ENCODE measurements at places on chromosomes 11 and 22.

- DNase-seq = no peak
Measured at GRCh38 chr22:31577711-31578110, 81.4 kb downstream of the SFI1 start.

DNA sequence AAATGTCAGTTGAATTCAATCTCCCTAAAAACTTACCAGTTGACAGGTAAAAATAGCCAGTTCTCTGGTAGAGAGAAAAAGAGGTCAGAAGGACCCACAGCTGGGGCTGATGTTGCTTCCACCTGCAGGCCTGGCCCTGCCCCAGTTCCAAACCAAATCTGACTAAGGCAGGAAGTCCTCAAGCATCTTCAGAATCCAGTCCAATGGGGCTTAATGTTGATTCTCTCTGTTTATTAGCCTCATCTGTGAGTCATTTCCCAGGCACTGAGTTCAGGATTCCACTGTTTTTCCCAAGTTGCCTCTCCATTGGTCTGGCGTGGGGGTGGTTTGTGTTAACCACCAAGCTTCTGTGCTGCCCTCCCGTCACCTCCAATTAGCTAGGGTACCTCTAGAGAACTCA is 601.8 kb downstream of the INSC start:
- no peak for DNase-seq

DNA sequence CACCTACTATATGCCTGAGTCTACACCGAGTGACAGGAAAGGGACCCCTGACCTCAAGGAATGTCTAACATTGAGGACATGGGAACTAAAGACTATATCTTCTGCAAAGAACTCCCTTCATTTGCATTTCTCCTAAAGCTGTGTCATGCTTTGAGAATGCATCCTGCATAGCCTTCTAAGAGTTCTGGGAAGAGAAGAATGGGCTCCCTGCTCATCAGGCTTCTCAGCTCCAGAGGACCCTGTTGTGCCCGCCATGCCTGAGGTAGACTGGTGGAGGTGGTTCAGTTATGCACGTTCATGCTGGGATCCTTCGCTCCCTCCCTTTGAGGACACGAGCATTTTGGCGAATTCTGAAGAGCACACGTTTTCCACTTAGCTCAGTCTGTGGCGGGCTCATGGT is 63.3 kb downstream of the GRIK4 start:
- DNase-seq = no peak

DNA sequence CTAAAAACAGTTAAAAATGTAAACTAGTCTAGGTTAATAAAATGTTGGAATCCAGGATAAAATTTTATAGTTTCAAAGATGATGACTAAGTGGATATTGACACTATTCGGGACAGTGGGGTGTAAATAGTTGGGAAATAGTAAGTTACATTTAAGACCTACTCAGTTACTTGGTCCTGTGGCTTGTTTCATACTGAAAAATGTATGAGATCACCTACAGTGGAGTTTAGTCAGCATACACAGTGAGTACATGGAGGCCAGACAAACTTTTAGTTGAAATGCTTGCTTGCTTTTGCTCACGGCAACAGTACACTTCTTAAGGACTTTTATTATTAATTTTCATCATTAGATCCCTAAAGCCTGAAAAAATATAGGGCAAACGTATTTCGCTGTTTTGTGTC is 16.1 kb downstream of the TRIM22 start:
- DNase-seq = no peak

DNA sequence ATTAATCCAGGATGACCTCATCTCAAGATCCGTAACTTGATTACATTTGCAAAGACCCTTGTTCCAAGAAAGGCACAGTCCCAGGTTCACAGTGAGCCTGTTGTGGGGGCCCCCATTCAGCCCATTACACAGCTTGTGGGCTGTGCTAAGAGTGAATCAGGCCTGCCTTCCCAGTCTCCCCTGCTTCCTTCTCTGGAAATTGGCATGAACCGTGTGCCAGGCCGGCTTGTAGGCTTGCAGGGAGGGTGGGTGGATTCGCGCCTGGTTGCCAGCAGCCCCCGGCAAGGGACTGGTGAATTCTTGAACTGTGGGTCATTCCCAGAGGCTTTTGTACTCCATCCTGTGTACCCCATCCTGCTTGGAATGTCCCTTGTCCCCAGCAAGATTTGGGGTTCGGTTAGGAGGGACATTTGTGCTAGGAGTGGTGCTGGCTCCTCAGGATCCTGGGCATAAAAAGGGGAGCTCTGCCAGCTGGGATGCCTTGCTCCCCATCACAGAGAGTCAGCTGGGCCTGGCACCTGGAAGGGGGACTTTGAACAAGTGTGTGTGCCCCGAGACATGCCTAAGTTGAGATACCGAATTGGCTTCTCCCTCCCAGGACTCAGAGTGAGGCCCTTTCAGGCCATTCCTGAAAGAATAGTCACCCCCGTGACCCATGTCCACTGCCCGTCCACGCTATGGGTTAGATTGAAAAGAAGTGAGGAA is 818.2 kb downstream of the BRD1 start:
- no peak for DNase-seq

DNA sequence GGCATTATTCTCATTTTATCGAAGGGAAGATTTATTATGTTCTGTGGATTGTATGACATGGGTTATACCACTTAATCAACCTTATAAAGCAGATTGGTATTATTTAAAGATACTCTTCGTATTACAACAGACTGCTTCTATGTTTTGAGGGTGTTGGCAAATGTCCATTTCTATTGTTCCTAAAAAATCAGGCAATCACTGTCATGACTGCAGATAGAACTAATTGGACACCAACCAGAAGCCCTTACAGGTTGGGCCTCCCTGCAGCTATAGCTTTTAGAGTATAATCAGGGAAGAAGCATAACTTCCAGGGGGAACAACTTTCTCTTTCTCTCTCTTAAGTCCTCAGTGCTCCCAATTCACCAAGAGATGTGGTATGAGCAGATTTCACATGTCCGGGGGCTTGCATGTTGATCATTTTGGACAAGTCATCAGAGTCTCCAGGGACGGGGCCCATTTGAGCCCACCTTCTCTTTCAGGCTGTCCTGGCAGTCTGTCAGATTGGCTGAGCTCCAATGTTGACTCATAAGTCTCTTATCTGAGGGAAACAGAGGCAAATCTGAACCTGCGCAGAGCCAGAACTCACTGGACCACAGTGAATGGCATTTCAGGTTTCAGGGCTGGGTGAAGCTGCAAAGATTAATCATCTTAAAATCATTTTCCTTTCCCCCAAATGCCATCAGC is 264.0 kb upstream of the CCDC90B start:
- no peak for DNase-seq

DNA sequence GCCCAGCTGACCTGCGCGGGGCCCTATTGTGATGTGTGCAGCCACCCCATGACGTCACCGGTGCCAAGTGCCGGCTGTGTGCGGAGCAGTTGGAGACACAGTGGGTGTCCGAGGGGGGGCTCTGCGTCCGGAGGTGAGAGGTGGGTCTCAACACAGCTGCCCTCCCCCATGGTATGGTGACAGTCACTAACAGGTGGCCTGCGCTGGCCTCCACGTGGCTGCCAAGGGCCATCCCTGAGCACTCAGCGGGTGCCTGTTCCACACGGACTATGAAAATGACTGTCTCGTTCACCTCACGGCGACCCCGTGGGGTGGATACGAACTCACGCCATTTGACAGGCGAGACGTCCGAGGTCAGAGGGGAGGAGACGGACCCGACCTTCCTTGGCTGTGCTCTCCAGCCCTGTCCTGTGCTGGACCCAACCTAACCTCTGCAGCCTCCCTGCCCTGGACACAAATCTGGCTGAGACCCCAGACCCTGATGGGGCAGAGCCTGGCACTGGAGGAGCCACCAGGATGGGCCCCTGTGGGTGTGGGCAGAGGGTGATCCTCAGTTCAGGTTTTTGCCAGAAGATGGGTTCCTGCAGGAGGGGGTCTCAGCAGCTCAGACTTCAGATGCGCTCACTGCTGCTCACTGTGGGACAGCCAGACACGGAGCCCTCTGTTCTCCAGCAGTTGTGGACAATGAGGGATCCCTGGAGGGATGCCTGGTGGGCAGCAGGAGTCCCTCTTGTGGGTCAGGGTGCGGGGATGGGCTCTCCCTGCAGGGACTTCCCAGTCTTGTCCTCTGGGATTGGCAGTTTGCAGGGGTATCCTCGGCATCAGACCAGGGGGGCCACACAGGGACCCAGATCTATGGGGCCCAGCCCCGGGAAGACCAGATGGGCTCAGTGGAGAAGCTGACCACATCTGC is 6.3 kb downstream of the HRAS start:
- no peak for DNase-seq

DNA sequence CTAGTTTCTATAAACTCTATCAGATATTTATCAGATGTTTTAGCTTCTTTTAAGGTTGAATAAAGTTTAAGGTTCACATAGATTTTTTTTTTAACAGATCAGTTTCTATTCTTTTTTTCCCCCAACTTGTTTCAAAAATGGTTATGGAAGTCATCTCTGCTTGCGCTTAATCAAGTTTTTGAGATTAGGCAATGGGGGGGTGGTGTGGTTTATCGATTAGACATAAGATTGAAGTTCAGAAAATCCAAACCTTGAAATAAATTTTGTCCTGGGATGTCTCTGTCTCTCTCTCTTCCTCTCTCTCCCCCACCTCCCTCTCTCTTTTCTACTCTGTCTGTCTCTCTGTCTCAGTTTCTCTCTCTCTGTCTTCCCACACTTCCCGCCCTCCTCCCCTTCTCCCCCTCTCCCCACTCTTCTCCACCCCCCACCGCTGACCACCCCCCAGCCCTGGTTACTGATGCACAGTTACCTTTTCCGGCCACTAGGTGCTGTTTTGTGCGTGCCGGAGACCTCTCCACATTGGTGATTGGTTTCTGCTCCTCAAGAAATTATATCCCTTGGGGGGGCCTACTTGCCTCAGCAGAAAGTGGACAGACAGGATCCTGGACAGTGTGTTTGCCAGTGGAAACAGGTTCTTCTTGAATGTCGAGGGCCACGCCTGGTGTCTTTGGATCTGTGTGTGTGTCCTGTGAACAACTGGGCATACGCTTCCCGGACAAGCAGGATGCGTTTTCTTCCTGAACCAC is 29.7 kb upstream of the ANO1 start:
- DNase-seq = no peak

GRCh38 chr11:17599460-17599925 is 52.4 kb downstream of the OTOG start:
- no peak for DNase-seq

DNA sequence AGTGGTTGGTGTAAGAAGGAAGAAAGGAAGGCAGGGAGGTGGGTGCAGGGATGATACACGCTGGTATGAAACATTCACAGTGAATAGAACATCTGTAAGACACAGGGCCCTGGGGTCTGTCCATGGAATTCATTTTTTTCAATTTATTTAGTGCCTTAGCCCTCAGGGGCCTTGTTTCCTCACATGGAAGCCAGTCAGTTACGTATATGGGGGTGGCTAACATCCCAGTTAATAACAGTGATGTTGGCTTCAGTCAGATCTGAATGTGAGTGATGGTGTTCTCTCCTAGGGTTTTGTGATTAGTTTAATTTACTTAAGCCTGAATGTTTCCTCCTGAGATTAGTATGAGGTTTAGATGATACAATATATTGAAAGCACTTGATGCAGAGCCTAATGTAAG is 577.1 kb downstream of the NTM start:
- DNase-seq = no peak

- DNase-seq = no peak
Measured at GRCh38 chr11:86180851-86181250, 63.7 kb upstream of the EED start.

DNA sequence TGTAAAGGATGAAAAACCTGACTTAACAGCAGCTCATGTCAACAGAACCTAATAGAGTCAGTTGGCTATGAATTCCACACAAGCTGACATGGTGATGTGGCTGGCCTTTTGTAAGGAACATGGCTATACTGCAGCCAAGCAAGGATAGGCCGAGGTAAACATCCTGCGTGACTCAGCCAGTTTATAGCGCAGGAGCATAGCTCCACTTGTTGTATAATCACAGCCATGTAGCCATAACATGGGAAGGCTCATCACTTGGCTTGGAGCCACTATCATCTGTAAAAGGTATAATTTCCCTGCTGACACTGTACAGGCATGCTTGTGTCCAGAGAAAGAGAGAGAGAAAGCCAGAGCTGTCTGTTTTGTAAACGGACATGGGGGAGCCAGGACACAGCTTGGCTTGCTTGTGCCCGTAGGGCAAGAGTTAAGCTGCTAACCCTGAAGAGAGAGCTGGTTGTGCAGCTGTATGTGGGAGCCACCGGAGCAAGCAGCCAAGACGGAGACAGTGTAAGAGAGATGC is 104.4 kb upstream of the PLET1 start:
- DNase-seq = no peak

GRCh38 chr11:84751371-84751770 is 875.8 kb downstream of the DLG2 start:
- no peak for DNase-seq

DNA sequence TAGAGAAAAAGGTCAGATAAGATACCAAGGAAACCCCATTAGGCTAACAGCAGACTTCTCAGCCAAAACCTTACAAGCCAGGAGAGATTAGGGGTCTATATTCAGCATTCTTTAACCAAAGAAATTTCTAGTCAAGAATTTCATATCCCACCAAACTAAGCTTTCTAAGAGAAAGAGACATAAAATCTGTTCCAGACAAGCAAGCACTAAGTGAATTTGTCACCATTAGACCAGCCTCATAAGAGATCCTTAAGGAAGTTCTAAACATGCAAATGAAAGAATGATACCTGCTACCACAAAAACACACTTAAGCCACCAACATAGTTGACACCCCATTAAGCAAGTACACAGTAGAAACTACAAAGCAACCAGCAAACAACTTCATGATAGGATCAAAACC is 276.2 kb downstream of the C11orf87 start:
- no peak for DNase-seq

DNA sequence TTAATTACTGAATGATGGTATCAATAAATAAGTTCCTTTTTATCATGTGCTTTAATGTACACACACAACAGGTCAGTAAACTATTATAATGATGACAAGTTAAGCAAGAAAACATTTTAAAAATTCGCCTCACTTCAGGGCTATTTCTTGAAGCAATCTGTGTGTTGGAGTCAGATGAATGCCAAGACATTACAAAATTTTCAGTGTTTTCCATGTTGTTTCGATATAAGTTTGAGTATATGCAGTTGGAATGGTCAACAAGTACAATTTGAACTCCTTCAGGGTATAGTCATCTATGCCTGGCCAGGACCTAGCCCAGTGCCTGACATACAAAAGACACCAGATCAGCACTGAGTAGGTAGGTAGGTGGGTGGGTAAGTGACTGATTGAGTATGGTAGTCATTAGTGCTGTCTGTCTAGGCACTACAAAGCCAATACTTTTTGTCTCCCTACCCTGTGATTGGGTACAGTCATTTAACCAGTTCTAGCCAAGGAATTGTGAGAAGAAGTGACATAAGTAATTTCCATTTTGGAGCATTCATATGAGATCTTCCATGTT is 7.5 kb downstream of the PRCP start:
- DNase-seq = no peak

- DNase-seq = no peak
Measured at GRCh38 chr11:95483339-95483738, 252.3 kb upstream of the SESN3 start.

- DNase-seq = no peak
Measured at GRCh38 chr22:27349456-27349855, 452.1 kb downstream of the MN1 start.
